ENCODE measurements at places on chromosomes 11 and 22.

GRCh38 chr11:19878520-19878919 lies 165.9 kb downstream of the NAV2 start:
- no peak for DNase-seq

GRCh38 chr22:50250249-50250554 lies 863 bp downstream of the HDAC10 start:
- no peak for DNase-seq

DNA sequence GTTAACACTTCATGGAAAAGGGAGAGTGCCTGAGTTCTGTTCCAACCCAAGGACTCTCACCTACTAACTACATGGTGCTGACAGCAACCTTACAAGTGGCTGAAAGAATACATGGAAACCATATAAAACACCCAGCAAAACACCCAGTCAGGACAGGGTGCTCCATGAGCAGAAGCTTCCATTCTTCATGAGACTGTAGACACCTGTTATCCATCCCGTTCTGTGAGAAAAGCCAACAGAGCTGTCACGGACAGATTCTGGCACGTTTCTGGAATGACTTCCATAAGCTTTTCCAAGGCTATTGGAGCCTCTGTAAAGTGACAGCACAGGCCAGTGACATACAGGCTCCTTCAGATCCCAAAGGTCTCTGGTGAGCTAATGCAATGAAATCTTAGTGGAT lies 23.2 kb downstream of the PRR14L start:
- DNase-seq, result no peak

DNA sequence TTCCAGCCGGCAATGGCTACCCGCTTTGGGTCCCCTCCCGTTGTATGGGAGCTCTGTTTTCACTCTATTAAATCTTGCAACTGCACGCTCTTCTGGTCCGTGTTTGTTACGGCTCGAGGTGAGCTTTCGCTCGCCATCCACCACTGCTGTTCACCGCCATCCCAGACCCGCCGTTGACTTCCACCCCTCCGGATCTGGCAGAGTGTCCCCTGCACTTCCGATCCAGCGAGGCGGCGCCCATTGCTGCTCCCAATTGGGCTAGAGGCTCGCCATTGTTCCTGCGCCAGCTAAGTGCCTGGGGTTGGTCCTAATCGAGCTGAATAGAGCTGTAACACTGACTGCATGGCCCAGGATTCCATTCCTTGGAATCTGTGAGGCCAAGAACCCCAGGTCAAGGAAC lies 359.9 kb downstream of the CTTN start:
- DNase-seq, result no peak

DNA sequence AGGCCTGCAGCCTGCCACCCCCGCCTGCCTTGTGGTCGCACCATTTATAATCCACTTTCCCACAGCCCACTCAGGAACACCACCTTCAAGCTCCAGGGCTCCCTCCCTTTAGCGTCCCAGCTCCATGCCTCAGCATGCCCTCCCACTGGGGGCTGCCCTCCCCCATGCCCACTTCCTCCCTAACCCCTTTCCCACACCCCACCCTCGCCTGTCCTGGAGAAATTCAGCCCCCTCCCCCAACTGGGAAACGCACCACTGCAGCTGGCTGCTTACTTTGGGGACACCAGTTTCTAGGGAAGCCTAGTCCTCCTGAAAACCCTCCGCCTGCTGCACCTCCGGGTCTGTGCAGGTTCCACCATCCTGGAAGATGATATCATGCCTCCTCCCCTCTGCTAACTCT lies 3.4 kb upstream of the YPEL1 start:
- no peak for DNase-seq

DNA sequence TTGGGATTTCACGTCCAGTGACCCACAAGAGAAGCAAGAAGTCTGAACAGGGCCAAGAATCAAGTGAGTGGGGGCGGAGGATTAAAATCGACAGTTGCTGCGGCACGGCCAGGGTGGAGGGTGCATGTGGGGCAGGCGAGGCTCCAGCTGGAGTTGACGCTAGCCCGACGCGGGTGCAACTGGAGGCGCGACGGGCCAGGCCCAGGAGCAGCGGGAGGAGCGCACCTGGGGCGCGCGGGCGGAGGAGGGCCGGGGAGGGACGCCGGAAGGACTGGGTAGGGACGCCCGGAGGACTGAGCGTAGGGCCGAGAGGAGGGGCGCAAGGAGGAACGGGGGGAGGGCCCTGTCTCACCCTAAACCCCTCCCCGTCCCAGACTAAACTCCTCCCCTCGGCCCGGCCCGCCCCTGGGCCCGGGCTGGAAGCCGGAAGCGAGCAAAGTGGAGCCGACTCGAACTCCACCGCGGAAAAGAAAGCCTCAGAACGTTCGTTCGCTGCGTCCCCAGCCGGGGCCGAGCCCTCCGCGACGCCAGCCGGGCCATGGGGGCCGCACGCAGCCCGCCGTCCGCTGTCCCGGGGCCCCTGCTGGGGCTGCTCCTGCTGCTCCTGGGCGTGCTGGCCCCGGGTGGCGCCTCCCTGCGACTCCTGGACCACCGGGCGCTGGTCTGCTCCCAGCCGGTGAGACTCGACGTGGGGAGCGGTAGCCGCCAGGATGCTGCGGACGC lies at the start of gene IL17RA:
TSS of gene IL17RA (plus strand) at position 447 of the 723 bp plus-strand sequence. CDS start at position 539, 92 bp downstream.
- peak; percentile 54 for DNase-seq

- DNase-seq, result no peak
Observed at GRCh38 chr11:86708669-86709068, 36.3 kb upstream of the ME3 start.

GRCh38 chr11:134202661-134203060 lies 21.1 kb downstream of the NCAPD3 start:
- no peak for DNase-seq
